NCI-H1092 treated with DMSO at 0.1 percent for 48 hours (cell line): ENCODE measurements at places on chromosomes 2 and 18.

DNA sequence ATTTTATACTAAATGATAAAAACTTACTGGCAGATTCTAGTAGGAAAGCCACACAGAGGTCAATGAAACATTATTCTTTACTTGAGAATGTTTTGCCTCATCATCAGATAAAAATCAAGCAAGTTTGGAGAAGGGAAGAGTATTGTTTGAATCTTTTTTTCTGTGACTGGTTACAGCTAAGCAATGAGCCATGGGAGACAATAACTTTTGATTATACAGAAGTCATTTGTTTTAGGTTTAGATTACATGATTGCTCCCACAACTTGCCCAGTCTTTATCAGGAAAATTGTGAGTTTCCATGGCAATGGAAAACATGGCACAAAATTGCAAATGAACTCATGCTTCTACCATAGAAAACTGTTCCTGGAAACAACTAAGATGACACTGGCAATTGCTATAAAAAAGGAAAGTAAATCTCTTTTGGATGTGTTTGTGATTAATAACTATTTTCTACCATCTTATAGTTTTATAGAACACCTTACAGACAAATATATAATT, 476.8 kb downstream of the MBD2 start:
- DNase-seq: no peak

GRCh38 chr2:10457846-10458598, 9.9 kb upstream of the ODC1 start:
- DNase-seq: no peak

- no peak for DNase-seq
Measured at GRCh38 chr18:32770054-32770665, 2.7 kb downstream of the KLHL14 start.

DNA sequence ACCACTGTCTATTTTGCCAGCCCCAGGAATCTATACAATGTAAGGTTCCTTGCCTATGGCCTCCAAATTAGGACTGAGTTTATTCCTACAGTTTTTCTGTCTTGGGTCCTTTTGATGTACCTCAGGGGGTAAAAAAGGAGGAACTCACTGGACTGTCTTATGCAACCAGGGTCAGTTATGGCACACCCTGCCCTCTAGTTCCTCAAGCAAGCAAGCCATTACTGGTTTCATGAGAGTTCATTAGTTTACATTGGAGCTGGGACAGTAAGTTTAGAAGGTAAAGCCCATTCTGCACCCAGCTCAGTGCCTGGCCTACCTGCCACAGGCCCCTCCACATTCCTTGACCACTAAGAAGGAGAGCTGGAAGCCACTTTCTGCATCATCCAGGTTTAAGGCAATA, 68.7 kb upstream of the WIPF1 start:
- DNase-seq: no peak

DNA sequence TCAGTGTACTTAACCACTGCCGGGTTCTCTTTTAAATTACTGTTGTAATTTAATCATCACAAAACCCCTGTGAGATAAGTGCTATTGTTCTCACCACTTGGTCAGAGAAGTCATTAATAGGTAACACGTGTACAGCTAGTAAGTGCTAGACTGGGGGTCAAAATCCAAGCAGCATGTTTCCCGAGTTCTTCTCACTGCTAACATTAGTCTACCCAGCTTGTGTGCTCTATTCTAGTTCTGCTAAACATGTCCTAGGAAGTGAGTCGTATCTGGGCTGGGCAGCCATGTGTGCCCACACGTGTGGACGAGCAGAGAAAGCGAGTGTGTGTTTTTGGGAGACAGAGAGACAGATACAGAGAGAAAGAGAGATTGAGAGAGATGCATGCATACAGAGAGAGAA, 94.1 kb downstream of the BIN1 start:
- DNase-seq: no peak

DNA sequence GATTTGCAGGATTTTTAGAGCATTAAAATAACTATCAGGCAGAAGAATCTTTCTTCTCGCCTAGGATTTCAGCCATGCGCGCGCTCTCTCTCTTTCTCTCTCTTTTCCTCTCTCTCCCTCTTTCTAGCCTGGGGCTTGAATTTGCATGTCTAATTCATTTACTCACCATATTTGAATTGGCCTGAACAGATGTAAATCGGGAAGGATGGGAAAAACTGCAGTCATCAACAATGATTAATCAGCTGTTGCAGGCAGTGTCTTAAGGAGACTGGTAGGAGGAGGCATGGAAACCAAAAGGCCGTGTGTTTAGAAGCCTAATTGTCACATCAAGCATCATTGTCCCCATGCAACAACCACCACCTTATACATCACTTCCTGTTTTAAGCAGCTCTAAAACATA, 137.0 kb downstream of the MEIS1 start:
- no peak for DNase-seq

GRCh38 chr2:221529943-221530652, 42.0 kb downstream of the EPHA4 start:
- no peak for DNase-seq

- DNase-seq: no peak
Measured at GRCh38 chr2:11525762-11526161, 8.1 kb upstream of the GREB1 start.

DNA sequence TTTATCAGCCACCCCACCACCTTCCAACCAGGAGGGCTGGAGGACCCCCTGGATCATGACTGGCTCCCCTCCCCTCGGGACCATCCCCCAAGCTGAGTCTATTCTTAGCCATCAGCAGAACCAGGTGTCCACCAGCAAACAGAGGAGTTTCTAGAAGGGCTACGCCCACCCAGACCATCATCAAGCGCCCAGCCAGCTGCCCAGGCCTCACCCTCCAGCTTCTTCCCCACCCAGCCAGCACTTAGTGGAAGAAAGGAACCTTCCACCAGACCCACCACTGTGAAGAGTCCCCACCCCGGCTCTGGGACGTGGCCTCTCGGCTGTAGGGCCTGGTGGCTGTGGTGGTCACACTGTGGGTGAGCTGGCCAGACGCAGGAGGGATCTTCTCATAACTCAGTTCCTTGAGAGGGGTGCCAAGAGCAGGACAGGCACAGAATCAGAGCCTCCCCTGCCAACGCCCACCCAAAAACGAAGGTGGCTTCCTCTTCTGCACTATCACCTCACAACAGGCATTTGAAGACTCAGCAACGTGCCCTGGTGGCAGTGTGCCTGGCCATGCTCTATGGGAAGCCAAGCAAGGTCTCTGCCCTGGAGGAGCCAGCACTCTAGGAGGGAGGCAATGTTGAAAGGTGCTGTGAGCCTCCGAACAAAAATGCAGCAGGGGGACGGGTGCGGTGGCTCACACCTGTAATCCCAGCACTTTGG, 19.0 kb downstream of the BIN1 start:
- no peak for DNase-seq

DNA sequence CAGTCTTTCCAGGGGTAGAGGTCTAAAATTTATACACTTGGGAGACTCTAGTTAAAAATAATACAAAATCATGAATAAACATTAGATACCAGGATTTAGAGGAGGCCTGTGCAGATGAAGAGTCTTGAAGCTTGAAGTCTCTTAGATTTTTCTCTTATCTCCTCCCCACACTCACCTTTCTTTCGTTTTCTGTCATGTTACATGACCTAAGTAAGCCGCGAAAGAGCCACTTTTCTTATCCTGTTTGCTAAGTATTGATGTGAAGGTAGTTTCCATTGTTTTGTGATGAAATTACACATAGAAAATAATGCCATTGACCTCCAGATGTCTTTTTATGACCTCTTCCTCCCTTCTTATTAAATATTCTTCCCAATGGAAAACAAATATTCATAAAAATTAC, 367.8 kb downstream of the LRRTM1 start:
- DNase-seq: no peak
